DMS79 (cell line): ENCODE measurements at places on chromosomes 4 and X.

DNA sequence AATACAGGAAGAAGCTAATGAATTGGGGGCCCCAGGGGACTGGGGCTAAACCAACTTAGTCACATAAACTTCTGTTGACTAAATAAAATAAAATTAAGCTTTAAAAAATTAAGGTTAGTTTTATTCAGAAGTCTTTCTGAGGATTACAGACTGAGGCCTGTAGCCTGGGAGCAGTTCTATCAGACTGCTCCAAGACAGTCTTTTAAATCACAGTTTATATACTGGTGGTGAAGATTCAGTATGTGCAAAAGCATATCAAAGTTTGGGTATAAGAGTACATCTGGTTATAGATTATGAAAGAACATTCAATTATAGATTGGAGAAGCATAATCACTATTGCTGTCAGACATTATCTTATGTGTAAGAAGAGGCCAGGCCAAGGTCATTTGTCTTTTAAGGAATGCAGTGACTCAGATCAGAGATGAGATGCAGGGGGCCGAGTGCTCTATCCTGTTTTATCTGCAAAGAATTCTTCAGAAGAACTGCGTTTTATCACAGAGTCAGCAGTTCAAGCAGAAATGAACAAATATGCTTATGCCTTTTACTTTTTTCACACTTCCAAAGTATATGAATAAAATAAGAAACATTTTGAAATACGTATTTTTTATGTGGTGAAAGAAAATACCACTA is 109.4 kb downstream of the PDHA2 start:
- DNase-seq: no peak

- no peak for DNase-seq
These were observed 12.5 kb downstream of the MAEA start for GRCh38 chr4:1302159-1302558.

- DNase-seq: no peak
These were observed 474.4 kb upstream of the MAGEB18 start for GRCh38 chrX:25663701-25664100.

DNA sequence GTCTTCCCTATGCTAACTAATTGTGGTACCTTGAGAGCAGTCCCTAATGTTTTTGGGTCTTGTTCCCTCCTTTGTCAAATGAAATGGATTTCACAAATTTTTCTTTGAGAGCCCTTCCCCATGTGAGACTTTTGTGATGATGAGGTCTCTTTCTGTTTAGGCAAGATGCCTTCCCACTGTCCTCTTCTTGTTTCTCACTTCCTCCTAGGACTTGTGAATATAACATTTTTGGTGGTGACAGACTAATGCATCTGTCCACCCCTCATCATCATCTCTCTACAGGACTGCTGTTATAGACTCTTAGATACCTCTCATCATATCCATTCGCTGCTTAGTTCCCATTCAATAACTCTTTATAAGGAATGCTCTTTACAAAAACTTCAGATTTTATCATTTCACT is 8.7 kb upstream of the ANK2 start:
- DNase-seq: no peak

DNA sequence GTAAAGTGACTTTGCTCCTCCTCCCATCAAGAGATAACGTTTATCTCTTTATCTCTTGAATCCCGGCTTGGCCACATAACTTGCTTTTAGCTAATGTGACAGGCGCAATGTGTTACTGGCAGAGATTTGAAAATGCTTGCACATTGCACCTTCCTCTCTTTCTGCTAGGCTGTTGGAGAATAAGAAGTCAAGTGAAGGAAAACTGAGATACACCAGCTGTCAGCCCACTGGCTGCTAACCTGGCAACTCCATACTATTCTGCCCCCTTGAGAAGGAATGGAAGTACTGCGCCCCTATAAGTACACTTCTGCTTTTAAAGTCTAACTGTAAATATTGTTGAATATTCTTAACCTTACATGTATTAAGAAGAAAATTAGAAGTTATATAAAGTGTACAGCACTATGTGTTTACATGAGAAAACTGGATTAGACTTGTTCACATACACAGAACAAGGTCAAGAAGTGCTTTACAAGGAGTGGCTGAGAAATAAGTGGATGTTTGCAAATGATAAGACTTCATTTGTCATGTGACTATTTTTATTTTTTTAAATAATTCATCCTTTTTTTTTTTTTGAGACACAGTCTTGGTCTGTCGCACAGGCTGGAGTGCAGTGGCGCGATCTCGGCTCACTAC is 424.5 kb upstream of the CTSO start:
- DNase-seq: no peak

- no peak for DNase-seq
These were observed 12.0 kb downstream of the SHOX start for GRCh38 chrX:642436-643240.

DNA sequence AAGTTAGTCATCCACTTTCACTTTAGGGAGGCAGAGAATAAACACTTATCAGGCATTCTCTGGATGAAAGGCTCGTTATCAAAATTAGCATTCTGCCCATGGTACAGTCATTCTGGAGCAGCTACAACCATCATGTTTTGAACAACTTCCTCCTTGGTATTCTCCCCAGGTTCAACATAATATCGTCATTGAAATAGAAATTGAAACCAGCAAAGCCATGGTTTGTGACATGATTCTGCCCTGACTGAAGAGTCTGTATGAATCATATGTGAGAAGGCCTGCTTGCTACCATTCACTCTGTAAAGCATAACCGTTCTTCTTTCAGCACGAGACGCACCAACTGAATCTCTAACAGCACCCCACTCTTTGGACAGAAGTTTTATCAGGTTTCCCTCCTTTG is 127.5 kb upstream of the RADX start:
- no peak for DNase-seq
